ENCODE measurements at places on chromosomes 4 and X.

- peak; percentile 51 for DNase-seq
Observed at GRCh38 chr4:152408514-152409327, 127.2 kb downstream of the FBXW7 start.

GRCh38 chrX:79107891-79108718, 36.4 kb upstream of the GPR174 start:
- DNase-seq: no peak

DNA sequence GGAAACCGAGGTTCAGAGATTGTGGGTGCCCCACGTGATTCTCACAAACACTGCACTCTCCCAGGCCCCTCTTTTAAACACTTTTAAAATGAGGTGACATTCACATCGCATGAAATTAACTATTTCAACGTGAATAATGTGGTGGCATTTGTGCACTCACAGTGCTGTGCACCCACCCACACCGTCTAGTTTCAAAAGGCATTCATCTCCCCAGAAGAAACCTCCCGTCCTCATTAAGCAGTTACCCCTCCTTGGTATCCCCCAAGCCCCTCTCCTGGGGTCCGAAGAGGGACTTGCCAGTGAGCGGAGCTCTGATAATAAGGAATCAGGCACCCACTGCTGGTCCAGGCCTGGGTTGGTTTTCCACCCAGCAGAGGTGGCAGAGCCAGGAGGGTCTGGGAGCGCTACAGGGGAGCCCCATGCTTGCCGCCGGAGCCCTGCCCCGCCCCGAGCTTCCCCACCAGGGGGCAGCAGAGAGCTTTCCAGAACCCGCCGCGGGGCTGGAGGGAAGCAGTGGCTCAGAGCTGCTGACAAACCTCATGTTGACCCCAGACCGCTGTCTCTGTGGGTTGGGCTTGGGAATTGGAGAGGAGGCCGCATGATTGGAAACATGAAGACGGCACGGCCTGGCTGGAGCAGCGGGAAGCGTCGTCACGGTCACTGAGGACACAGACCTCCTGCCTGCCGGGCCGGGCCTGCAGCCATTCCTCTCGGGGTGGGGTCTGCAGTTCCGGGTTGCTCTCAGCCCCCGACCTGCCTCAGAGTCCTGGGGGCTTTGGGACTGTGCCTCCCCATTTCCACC, 27.5 kb upstream of the HTRA3 start:
- peak; percentile 93 for DNase-seq

DNA sequence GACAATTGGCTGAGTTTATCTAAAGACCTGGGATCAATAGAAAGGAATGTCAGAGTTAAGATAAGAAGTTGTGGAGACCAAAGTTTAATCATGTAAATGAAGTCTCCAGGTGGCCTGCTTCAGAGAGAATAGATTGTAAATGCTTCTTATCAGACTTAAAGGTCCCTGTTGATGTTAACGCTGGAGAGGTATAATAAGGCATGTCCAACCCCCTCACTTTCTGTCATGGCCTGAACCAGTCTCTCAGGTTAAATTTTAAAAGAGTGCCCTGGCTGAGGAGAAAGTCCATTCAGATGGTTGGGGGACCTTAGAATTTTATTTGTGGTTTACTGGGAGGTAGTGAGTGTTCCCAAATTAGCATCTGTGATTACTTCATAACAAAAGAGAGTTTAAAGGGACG, 86.7 kb downstream of the AKAP4 start:
- no peak for DNase-seq

- DNase-seq: no peak
Observed at GRCh38 chrX:110046001-110046400, 43.1 kb downstream of the TMEM164 start.

DNA sequence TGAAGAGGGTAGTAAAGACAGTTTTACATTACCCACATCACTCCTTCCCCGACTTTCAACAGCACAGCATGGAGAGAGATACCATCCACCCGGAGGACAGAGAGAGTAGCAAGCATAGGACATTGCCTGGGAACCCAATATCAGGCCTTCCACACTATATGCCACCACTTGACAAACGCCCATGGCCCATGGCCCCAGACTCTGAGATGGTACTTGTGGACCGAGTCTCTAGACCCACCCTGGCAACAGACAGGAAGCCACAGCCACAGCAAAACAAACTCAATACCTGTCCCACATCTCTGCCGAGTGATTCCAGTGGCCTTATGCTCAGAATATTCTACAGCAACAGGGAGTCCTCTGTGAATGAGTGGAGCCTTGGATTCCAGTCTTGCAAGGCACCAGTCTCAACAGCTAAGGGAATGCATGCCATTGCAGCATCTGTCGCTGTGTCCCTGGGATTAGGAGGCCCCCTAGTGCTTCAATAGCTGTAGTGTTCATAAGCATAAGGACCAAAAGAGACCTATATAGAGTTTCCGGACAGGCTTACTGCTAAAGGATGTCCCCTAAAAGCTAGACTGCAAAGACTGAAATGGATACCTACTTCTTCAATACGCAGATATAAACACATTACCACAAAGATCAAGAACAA, 14.7 kb upstream of the CT55 start:
- DNase-seq: peak; percentile 67

- DNase-seq: peak; percentile 30
Observed at GRCh38 chrX:155094468-155095061, 23.3 kb downstream of the BRCC3 start.

- peak; percentile 51 for DNase-seq
Observed at GRCh38 chr4:106238820-106239420, 77.1 kb downstream of the TBCK start.

DNA sequence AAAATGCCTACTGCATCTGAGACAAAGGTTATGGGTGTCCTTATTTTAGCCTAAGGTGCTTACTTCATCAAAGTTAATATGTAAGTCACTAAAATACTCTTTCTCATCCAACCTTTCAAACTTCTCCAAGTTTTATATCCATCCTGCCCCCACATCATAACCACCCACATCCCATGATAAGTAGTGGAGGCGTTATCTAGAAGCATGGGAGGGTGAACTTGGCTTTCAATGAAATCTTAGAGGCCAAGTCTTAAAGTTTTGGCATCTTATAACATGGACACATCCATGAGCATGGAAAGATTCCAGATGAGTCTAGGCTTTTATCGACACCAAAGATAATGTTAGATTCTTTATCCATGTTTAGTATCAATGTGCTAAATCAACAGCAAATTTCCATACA, 22.9 kb upstream of the SEC24D start:
- DNase-seq: no peak

- no peak for DNase-seq
Observed at GRCh38 chr4:151690876-151691275, 69.9 kb downstream of the GATB start.

DNA sequence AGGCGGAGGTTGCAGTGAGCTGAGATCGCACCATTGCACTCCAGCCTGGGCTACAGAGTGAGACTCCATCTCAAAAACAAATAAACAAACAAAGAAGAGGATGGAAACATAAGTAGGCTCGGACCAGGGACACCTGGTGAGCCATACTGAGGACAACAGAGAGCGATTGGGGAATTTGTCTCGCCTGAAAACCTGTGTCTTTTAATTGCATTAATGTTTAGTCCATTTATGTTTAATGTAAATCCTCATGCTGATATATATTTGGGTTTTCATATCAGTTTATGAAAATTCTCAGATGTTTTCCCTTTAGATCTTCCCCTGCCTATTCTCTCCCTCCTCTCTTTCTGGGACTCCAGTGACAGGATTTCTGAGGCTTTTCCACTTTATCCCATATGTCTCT, 84.6 kb downstream of the EVC start:
- DNase-seq: no peak

GRCh38 chr4:43690116-43690515, 758.5 kb downstream of the KCTD8 start:
- no peak for DNase-seq

DNA sequence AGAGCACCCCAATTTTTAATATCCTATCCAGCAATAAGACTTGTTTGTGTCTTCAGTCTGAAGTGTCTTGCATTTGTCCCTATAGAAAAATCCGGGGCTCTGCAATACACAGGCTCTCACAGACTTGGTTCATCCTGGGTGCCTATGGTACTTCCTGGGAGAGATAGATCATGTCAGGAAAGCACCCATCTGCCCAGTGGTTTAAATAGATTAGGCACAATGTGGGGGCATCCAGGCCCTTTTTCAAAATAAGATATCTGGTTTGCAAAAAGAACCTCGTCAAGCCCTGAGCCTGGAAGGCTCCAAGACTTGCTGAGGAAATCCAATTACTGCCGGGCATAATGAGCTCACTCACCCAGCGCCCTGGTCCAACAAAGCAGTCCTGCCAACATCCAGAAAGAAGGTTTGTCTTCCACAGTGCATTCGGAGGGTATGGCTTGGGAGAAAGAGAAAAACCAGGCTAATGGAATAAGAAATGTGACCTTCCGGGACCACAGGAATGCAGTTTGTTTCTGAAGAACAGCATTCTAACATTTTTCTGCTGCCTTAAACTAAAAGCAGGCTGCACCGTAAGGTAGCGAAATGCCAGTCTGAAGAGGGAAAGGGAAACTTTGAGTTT, 11.6 kb downstream of the JAKMIP1 start:
- DNase-seq: peak; percentile 50

DNA sequence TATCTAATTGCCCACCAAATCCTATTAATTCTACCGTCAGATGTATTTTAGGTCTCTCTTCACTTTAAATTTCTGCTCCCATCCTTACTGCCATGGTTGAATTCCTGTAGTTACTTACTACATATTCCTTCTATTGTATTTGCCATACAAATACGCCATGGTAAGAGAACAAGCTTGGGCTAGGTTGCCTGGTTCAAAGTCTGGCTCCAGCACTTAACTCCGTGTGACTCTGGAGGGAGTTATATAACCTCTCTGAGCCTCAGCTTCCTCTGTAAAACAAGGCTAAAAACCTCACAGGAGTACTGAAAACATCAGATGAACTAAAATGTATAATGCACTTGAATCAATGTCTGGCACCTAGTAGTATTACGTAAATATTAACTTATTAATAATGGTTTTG, 260.3 kb upstream of the RPS6KA3 start:
- DNase-seq: no peak

DNA sequence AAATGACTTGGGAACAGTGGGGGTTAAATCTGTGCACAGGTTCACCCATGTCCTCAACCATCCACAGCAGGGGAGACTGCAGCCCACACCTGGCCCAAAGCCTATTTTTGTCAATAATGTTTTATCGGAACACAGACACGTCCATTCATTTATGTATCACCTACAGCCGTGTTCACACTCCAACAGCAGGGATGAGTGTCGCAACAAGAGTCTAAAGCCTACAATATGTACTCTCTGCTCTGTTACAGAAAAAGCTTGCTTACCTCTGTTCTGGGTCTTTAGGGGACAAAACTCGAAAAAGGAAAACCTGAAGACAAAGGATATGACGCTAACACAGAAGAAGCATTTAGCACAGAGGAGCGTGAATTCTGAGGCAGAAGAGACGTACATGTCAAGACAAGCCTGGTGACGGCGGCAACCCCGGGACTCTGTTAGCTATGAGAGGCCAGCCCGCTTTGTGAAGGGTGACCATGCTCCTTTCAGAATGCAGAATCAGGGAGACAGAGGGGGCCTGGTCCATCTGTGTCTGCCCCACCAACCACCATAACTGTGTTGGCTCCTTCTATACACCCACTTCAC, 45.5 kb downstream of the AFAP1 start:
- DNase-seq: no peak

DNA sequence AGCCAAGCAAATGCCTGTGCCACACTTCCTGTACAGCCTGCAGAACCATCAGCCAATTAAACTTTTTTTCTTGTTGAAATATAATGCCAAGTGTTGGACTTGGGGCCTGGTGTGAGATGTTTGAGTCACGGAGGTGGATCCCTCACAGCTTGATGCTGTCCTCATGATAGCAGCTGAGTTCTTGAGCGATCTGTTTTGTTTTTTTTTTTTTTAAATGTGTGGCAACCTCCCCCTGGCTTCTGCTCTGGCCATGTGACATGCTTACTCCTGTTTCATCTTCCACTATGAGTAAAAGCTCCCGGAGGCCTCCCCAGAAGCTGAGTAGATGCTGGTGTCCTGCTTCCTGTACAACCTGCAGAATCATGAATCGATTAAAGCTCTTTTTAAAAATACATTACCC, 973.3 kb upstream of the FTHL17 start:
- no peak for DNase-seq

DNA sequence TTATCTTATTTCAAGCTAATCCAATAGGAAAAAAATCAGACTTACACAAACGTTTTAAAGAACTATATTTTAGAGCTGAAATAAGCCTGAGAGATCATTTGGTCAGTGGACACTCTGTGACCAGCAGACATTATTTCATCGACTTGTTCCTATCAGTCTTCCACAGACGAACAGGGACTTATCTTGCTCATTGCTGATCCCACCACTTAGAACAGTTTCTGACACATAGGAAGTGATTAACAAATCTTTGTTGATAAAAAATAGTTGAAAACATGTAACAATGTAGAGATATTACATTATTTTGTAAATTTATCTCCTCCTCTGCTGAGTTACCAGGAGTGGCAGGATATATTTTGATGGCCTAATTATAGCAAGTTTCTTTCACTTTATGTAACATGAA, 65.8 kb downstream of the TAPT1 start:
- no peak for DNase-seq

- no peak for DNase-seq
Observed at GRCh38 chr4:189502841-189503435, 437.7 kb upstream of the FRG1 start.

DNA sequence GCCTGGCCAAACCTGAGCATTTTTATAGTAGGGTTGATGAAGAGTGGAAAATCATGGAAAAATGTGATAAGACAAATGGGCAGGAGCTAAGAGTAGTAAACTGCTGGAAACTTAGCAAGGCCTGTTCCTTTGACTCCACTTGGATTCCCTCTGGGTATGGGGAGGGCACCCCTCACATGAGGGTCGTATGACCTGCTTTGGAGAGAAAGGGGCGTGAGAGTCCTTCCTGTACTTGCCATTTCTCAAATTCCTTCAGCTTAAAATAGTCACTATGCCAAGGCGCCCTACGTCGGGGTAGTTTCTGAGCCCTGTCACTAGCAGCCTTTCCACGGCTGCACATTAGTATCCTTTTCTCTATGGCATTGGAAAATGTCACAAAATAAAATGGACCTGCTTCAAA, 49.1 kb downstream of the GPRIN3 start:
- no peak for DNase-seq

DNA sequence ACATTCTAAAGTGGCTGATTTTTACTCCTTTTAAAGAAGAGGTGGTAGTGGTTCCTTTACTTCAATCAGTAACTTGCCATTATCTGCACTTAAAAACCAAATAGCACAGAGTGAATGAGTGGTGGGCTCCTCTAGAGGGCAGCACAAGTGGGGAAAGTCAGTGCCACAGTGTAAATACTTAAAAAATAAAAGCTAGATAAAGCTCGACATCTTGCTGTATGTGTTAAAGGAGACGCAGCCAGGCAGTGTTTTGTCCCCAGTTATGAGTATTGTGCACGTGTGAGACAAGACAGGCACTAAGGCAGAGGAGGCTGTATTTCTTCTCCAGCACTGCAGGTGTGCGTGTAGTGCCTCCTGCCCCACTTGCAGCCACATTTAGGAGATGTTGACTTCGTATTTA, 24.6 kb downstream of the NAP1L5 start:
- DNase-seq: peak; percentile 39

- no peak for DNase-seq
Observed at GRCh38 chr4:127606823-127607222, 25.9 kb upstream of the INTU start.

- no peak for DNase-seq
Observed at GRCh38 chr4:55546506-55546755, 278 bp downstream of the CLOCK start.

- no peak for DNase-seq
Observed at GRCh38 chr4:170465429-170465828, 375.7 kb upstream of the AADAT start.

GRCh38 chrX:84709987-84710386, 207.7 kb upstream of the HDX start:
- no peak for DNase-seq

Data from EH (cell line).